ENCODE measurements at places on chromosomes 1 and 21. TPM values are rescaled to one million over a fixed set of nuclear protein-coding genes. Genes with fewer than 3 reads are reported as not detected.

Gene CYYR1
- not detected for total RNA-seq

Gene ZMYND12
- not detected for total RNA-seq

Gene EPHA2
- total RNA-seq = 248 TPM

Gene RIMS3
- 0.29 TPM for total RNA-seq

Gene SLAMF9
- total RNA-seq = not detected

Gene C1orf56
- 2.2 TPM for total RNA-seq

Gene TBX15
- total RNA-seq = 0.09 TPM

Gene BRDT
- not detected for total RNA-seq

Gene HES3
- not detected for total RNA-seq

Gene MFAP2
- total RNA-seq = 1.2 TPM

Gene TNFRSF25
- 33.7 TPM for total RNA-seq

Gene PAQR6
- 21.5 TPM for total RNA-seq

Gene ATP1A4
- not detected for total RNA-seq

Gene FBXO28
- 110 TPM for total RNA-seq

Gene ZNF684
- 1.8 TPM for total RNA-seq

Gene RBP7
- total RNA-seq = not detected

Gene SLC30A10
- not detected for total RNA-seq

Gene PGLYRP4
- not detected for total RNA-seq

Gene CELA3B
- not detected for total RNA-seq

Gene IKBKE
- total RNA-seq = 7.1 TPM

Gene KCTD3
- total RNA-seq = 90.3 TPM

Gene PROX1
- 0.61 TPM for total RNA-seq

Gene OR2L5
- not detected for total RNA-seq

Gene DNALI1
- total RNA-seq = not detected

Gene OXCT2
- total RNA-seq = not detected

Gene S100A3
- 85.7 TPM for total RNA-seq

Gene EXO1
- 17.5 TPM for total RNA-seq

Gene LCE1D
- total RNA-seq = not detected

Gene MYOG
- total RNA-seq = not detected

Gene HRNR
- not detected for total RNA-seq

Gene LCE3E
- total RNA-seq = not detected

Gene FMOD
- not detected for total RNA-seq

Gene CHODL
- total RNA-seq = not detected

Gene KLHDC7A
- total RNA-seq = not detected

Gene ABCB10
- 38.4 TPM for total RNA-seq

Gene RNF186
- not detected for total RNA-seq

Gene KRTAP7-1
- total RNA-seq = not detected

Gene SPRR1B
- 4.0 TPM for total RNA-seq

Gene SHISAL2A
- not detected for total RNA-seq

Gene AADACL4
- total RNA-seq = not detected

Gene S100A2
- total RNA-seq = 5,064 TPM
